ENCODE measurements at places on chromosomes 12 and 14.

GRCh38 chr12:110995016-110995415, 74.6 kb upstream of the MYL2 start:
- DNase-seq = no peak

DNA sequence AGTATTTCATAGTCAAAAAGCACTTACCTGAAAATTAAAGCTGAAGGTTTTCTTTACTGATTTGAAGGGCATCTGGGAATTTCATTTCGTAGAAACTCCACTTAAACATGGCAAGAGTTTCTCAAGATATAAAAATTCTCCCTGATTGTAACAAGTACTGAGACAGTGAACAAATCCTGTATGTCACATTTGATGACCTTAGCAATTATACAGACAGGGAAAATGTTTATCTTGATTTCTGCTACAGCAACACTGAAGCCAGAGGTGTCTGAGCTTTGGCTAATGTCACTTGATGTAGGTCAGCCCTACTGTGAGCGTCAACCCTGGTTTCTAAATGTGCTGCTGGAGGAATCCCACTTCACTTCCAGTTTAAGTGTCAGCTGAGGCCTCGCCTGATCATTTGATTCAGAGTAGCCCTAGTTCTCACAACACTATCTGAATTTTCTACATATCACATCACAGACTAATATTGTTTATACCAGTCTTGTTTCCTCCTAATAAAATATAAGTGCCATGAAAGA, 20.9 kb downstream of the RTRAF start:
- no peak for DNase-seq

- DNase-seq = peak; percentile 30
These were observed 883 bp upstream of the CDCA4 start for GRCh38 chr14:105021656-105022275.

DNA sequence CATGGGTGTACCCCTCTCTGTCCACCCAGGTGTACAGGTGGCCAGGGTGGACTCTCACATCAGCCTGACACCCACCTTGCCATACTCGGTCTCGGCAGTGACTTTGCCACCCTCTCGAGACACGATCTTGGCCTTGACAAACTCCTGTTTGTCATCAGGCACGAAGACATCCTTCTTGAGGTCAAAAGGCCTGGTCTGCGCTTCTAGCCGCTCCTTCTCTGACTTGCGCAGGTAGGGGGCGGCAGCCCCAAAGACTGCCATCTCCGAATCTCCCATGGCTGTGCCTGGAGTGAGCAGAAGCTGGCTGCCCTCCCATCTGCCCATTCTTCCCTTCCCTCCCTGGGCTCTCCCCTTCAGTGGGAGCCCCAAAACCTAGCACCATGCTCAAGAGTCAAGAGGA, 2.0 kb downstream of the MYH7 start:
- no peak for DNase-seq

- DNase-seq = no peak
These were observed 53.6 kb downstream of the ERO1A start for GRCh38 chr14:52641745-52642144.

DNA sequence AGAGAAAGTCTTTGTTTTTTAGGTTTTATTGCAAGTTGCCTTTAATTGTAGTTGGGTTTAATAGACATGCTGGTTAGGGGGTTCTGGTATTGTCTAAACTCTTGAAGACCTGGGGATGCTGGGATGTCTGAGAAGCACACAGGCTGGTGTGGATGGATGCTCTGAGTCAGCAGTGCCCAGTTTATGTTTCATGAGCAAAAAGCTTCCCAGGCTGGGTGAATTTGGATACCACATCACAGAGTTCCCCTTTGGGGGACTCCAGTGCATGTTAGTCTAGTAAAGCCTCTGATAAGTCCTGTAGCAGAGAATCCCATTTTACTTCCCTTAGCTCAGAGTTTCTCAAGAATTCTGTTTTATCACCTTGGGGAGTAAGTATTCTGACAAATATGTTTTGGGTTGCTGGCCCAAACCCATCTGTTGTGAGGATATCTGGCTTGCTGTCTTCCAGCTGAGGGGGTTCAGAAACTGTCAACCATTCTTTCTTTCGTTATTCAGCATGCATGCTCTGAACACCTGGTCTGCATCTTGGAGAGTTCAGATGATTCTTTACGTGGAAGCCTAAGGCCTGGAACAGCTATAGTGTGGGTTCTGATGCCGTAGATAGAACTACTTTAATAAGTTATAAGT, 509.1 kb downstream of the VRK1 start:
- no peak for DNase-seq
